Fibroblast of lung (primary cell): ENCODE measurements at places on chromosomes 2 and 18. TPM values are rescaled to one million over a fixed set of nuclear protein-coding genes. Genes with fewer than 3 reads are reported as not detected.

The G6PC2 gene
- total RNA-seq: not detected in 2 replicates

The LRRC30 gene
- total RNA-seq: not detected in 2 replicates

The HOXD10 gene
- total RNA-seq: not detected in 2 replicates

The MC2R gene
- not detected in 2 replicates for total RNA-seq

The MFSD2B gene
- 0.17 TPM in 1 of 2 replicates, not detected in the other for total RNA-seq

The GPAT2 gene
- 2.8 and 3.9 TPM in 2 replicates for total RNA-seq

The RAX gene
- total RNA-seq: not detected in 2 replicates

The MEP1B gene
- under 0.01 TPM in 2 replicates for total RNA-seq

The RAB6C gene
- total RNA-seq: not detected in 2 replicates

The COX5B gene
- total RNA-seq: 381 and 460 TPM in 2 replicates

The PARD6G gene
- total RNA-seq: 2.1 and 3.1 TPM in 2 replicates

The MYL1 gene
- total RNA-seq: not detected in 2 replicates

The STAT4 gene
- 0.51 and 0.66 TPM in 2 replicates for total RNA-seq

The PLB1 gene
- 1.3 and 1.8 TPM in 2 replicates for total RNA-seq

The UCN gene
- 1.2 and 1.3 TPM in 2 replicates for total RNA-seq

The FZD7 gene
- 24.7 and 39.1 TPM in 2 replicates for total RNA-seq

The EFHD1 gene
- total RNA-seq: not detected in 2 replicates
